ENCODE measurements at places on chromosomes 13 and 19. TPM values are rescaled to one million over a fixed set of nuclear protein-coding genes. Genes with fewer than 3 reads are reported as not detected.

- no peak for DNase-seq
- no peaks in the 10 kb centered on the region for H3K36me3 ChIP-seq
- H3K27ac ChIP-seq = no peak overlapping the region
Measured at GRCh38 chr13:55160867-55161266, 1979.9 kb upstream of the PRR20A start.

- no peaks in the 10 kb centered on the region for H3K36me3 ChIP-seq
- H3K27me3 ChIP-seq = no peaks in the 10 kb centered on the region
- H3K27ac ChIP-seq = no peak overlapping the region
- no peak for DNase-seq
- H3K4me1 ChIP-seq = peaks cover 21% of the 10 kb centered on the region
- H3K4me3 ChIP-seq = no peak overlapping the region
Measured at GRCh38 chr19:39709026-39709872, 5.0 kb downstream of the LGALS14 start.

GRCh38 chr19:7731218-7731595, 703 bp downstream of the CLEC4G start:
- H3K4me3 ChIP-seq = no peak overlapping the region
- H3K27me3 ChIP-seq = no peaks in the 10 kb centered on the region
- no peaks in the 10 kb centered on the region for H3K36me3 ChIP-seq
- no peak for DNase-seq
- no peaks in the 10 kb centered on the region for H3K4me1 ChIP-seq

GRCh38 chr19:52453324-52454094, at the start of gene ZNF578:
Gene ZNF578, plus strand, starts transcription at chr19:52453553. Its CDS starts 48,293 bp downstream, at chr19:52501846.
- no peaks in the 10 kb centered on the region for H3K4me1 ChIP-seq
- H3K4me3 ChIP-seq = no peak within 1 kb of the TSS
- no peak within 1 kb of the TSS for H3K27ac ChIP-seq
- no peaks in the 10 kb centered on the region for H3K36me3 ChIP-seq

GRCh38 chr13:73657821-73658540, 476.2 kb downstream of the KLF12 start:
- H3K36me3 ChIP-seq = no peaks in the 10 kb centered on the region
- no peak overlapping the region for H3K27ac ChIP-seq
- no peaks in the 10 kb centered on the region for H3K4me1 ChIP-seq
- H3K27me3 ChIP-seq = no peaks in the 10 kb centered on the region

GRCh38 chr13:30045916-30046704, 195.7 kb upstream of the UBL3 start:
- no peak for DNase-seq
- H3K4me1 ChIP-seq = peaks cover 19% of the 10 kb centered on the region
- H3K36me3 ChIP-seq = no peaks in the 10 kb centered on the region
- H3K4me3 ChIP-seq = no peak overlapping the region
- no peaks in the 10 kb centered on the region for H3K27me3 ChIP-seq

DNA sequence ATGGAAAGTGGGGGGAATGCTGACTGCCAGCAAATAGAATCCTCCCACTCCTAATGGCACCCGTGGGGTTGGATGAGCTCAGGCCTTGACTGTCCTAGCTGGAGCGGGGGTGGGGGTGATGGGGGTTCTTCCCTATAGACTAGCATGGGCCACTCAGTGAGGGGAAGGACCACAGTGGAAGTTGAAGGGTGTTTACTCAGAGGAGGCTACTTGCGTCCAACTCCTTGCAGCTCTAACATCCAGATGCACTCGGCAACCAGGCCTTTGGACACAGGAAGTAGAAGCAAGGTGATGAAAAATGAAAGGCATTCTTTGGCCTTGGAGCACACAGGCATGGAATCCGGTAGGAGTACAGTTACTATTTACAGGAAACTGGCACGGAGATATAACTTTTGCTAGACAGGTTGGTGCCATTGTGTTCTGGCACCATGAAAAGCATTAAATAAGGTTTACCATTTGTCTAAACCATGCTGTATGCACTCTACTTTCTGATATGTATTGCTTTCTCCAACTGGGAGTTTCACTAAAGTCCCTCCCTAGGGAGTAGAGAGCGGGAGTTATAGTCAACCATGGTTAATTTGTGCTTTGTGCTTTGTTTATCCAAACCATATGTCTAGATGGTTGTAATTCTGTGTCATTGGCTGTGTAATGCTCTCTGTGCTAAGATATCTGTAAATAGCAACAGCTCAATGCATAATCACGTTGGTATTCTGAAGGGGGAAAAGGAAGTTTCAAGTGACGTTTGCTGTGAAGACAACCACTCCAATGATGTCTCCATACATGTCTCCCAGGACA, 125.3 kb downstream of the TSHZ3 start:
- H3K27me3 ChIP-seq = no peaks in the 10 kb centered on the region
- no peaks in the 10 kb centered on the region for H3K36me3 ChIP-seq
- no peaks in the 10 kb centered on the region for H3K4me1 ChIP-seq
- DNase-seq = no peak
- no peak overlapping the region for H3K4me3 ChIP-seq

DNA sequence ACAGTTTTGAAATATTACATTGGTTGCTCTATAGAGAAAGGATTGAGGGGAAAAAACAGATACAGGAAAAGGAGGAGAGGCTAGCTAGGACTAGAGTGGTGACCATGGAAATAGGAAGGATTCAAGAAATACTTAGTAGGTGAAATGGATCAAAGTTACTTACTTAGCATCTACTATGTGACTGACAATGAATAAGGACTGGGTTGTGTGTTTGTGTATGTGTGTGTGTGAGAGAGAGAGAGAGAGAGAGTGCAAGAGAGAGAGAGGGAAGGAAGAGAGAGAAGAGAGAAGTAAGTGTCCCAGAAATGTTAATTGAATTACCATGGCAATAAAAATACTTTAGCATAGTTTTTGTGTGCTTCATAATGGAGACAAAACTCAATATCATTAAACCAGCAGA, 7.9 kb downstream of the GPC6 start:
- no peaks in the 10 kb centered on the region for H3K27me3 ChIP-seq

GRCh38 chr19:48609571-48610108, 3.1 kb downstream of the SPACA4 start:
- H3K4me1 ChIP-seq = peaks cover 2% of the 10 kb centered on the region
- no peaks in the 10 kb centered on the region for H3K36me3 ChIP-seq
- no peak overlapping the region for H3K4me3 ChIP-seq
- no peaks in the 10 kb centered on the region for H3K27me3 ChIP-seq
- no peak for DNase-seq

- no peaks in the 10 kb centered on the region for H3K27me3 ChIP-seq
- no peak overlapping the region for H3K27ac ChIP-seq
- H3K36me3 ChIP-seq = no peaks in the 10 kb centered on the region
- no peak overlapping the region for H3K4me3 ChIP-seq
Measured at GRCh38 chr19:47848823-47849473, 10.1 kb upstream of the TPRX2 start.

DNA sequence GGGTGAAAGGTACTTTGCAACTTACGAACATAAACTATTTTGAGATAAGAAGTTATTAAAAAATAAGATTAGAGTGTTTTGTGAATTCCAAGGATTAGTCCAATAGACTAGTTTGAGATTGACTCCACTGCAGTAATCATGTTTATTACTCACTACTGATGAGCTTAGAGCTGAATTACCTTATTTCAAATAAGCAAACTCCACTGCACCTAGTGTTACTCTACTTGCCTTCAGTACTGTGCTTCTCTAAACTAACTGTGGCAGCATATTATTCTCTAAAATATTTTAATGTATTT, 111.7 kb downstream of the MIPEP start:
- no peaks in the 10 kb centered on the region for H3K36me3 ChIP-seq
- H3K4me3 ChIP-seq = no peak overlapping the region
- no peaks in the 10 kb centered on the region for H3K4me1 ChIP-seq
- DNase-seq = no peak
- H3K27me3 ChIP-seq = no peaks in the 10 kb centered on the region

DNA sequence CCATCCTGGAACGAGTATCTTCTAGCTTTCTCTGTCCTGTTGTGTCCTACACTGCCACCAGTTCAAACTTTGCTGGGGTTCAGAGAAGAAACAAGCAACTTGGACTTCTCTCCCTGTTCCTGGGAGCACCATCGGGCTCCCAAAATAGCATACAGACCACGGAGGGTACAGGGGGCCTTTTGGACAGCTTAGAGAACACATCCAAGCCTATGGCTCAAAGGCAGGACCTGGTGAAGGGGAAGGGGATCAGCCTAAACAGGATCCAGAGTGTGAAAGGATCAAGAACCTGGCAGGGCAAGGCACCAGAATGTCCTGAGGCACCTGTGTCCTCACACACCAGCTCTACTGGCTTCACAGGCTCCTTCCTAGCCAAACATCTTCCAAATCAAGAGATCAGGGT, 1336.5 kb downstream of the UQCRFS1 start:
- H3K36me3 ChIP-seq = no peaks in the 10 kb centered on the region
- no peak overlapping the region for H3K27ac ChIP-seq
- DNase-seq = no peak
- H3K4me3 ChIP-seq = no peak overlapping the region
- no peaks in the 10 kb centered on the region for H3K27me3 ChIP-seq

The ATCAY gene
- not detected for total RNA-seq

The COL4A1 gene
- total RNA-seq = 4.5 TPM

The TFDP1 gene
- total RNA-seq = 140 TPM

The MCEMP1 gene
- not detected for total RNA-seq

The ZNF556 gene
- 0.57 TPM for total RNA-seq

The TRPC4 gene
- not detected for total RNA-seq

The OR1M1 gene
- total RNA-seq = not detected

The CRB3 gene
- 54.5 TPM for total RNA-seq
